ENCODE measurements at places on chromosomes 5 and 9. TPM values are rescaled to one million over a fixed set of nuclear protein-coding genes. Genes with fewer than 3 reads are reported as not detected.

The PLPP7 gene
- 6.0 TPM for total RNA-seq

The SNX30 gene
- total RNA-seq, result 7.9 TPM

The FBP2 gene
- not detected for total RNA-seq

The CTXN3 gene
- not detected for total RNA-seq

The C9orf152 gene
- total RNA-seq, result not detected

The GABRA1 gene
- not detected for total RNA-seq

The STX17 gene
- 23.1 TPM for total RNA-seq

The SAXO1 gene
- total RNA-seq, result not detected

Measured in dermis blood vessel endothelial cell (primary cell).